Smooth muscle cell of trachea (primary cell): ENCODE measurements at places on chromosomes 12 and 14. TPM values are rescaled to one million over a fixed set of nuclear protein-coding genes. Genes with fewer than 3 reads are reported as not detected.

The PRIMA1 gene
- total RNA-seq = not detected in 2 replicates

The OR6C4 gene
- not detected in 2 replicates for total RNA-seq

The REP15 gene
- total RNA-seq = 0.83 and 1.3 TPM in 2 replicates

The RAPGEF3 gene
- total RNA-seq = 6.8 and 10.8 TPM in 2 replicates

The CIROP gene
- total RNA-seq = 1.7 TPM in 2 replicates

The KRT4 gene
- total RNA-seq = not detected in 2 replicates

The WIF1 gene
- 0.15 and 0.66 TPM in 2 replicates for total RNA-seq

The PLEKHA5 gene
- 45.8 and 61.2 TPM in 2 replicates for total RNA-seq

The PROX2 gene
- not detected in 2 replicates for total RNA-seq

The LTBP2 gene
- total RNA-seq = 165 and 248 TPM in 2 replicates

The SLC38A4 gene
- under 0.01 and 1.2 TPM in 2 replicates for total RNA-seq

The NRDE2 gene
- total RNA-seq = 11.2 and 13.5 TPM in 2 replicates

The RNF31 gene
- total RNA-seq = 35.5 and 57.9 TPM in 2 replicates

The CLECL1 gene
- total RNA-seq = not detected in 2 replicates

The SCNN1A gene
- under 0.01 TPM in 1 of 2 replicates, not detected in the other for total RNA-seq

The CEBPE gene
- not detected in 2 replicates for total RNA-seq

The ARHGEF25 gene
- total RNA-seq = 24.4 and 51.1 TPM in 2 replicates

The ACACB gene
- 8.3 and 15.0 TPM in 2 replicates for total RNA-seq

The FITM1 gene
- total RNA-seq = 0.33 and 0.44 TPM in 2 replicates

The LYSET gene
- total RNA-seq = 6.0 and 6.6 TPM in 2 replicates

The FOXN3 gene
- 26.6 and 41.2 TPM in 2 replicates for total RNA-seq

The WNT1 gene
- total RNA-seq = not detected in 2 replicates

The TCL1A gene
- total RNA-seq = not detected in 2 replicates

The ESR2 gene
- total RNA-seq = 0.29 and 0.50 TPM in 2 replicates

The PPP2R3C gene
- total RNA-seq = 34.6 and 46.8 TPM in 2 replicates

The TAS2R13 gene
- total RNA-seq = 1.3 and 4.7 TPM in 2 replicates
